ENCODE measurements at places on chromosomes 12 and 14.
A peak's percentile ranks its signal among the peaks of the same experiment; 100 is the strongest.

- no peak for DNase-seq
These were observed 13.2 kb downstream of the CLEC4E start for GRCh38 chr12:8527250-8528130.

DNA sequence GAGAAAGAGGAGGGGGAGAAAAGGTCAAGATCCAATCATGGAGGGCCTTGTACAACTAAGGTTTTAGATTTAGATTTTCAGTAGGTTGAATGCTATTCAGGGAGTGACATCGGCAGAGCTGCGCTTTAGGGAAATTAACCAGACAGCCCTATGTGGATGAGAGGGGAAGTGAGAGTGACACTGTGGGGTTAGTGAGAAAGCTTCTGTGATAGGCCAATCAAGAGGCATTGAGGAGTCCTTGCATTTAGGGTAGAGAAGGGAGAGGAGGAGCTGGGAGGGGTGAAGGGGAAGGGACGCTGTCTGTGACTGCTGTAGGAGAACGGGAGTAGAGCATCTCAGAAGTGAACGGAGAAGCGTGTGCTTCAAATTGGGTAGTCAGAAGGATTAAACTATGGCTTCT lies 3.4 kb downstream of the HSD17B6 start:
- no peak for DNase-seq

GRCh38 chr14:72535485-72535884 lies 358.4 kb downstream of the DPF3 start:
- no peak for DNase-seq

GRCh38 chr14:38202444-38203191 lies 5.1 kb upstream of the SSTR1 start:
- no peak for DNase-seq

- DNase-seq: no peak
These were observed 15.6 kb upstream of the MCRS1 start for GRCh38 chr12:49583366-49584094.

GRCh38 chr14:86373886-86374285 lies 843.9 kb downstream of the FLRT2 start:
- DNase-seq: no peak

DNA sequence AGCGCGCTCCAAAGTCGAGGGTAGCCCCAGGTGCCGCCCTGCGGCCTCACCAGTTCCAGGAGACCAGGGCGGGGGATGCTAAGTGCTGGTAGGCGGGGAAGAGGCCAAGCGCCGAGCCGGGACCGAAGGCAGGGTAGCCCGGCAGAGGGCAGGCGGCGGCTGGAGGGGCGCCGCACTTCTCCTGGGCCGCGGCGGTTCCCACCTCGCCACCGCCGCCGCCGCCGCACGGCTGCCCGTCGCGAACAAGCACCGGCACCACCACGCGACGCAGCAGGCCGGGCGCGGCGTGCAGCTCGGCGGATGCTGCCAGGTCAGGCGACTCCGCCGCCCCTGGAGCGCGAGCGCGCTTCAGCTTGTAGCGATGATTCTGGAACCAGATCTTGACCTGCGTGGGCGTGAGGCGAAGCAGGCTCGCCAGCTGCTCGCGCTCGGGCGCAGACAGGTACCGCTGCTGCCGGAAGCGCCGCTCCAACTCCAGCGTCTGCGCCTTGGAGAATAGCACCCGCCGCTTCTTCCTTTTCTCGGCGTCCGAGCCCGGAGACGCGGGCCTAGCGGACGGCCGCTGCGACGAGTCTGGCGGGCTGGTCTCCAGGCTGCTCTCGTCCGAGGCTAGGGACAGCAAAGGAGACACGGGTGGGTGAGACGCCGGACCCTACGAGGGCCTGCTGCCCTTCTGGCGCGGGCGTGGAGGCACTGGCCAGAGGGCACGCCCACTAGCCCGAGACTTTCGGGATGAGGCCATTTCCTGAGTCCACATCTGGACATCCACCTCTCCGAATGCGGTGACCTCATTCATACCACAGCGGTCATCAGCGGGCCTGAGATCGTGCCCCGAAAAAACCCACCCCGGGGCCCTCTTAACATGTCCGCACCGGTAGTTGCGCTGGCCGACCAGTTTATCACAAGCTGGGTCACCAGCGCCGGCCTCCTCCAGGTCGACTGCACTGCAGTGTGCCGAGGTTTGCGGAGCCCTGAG lies 1.3 kb downstream of the NKX2-8 start:
- DNase-seq: peak; percentile 44

DNA sequence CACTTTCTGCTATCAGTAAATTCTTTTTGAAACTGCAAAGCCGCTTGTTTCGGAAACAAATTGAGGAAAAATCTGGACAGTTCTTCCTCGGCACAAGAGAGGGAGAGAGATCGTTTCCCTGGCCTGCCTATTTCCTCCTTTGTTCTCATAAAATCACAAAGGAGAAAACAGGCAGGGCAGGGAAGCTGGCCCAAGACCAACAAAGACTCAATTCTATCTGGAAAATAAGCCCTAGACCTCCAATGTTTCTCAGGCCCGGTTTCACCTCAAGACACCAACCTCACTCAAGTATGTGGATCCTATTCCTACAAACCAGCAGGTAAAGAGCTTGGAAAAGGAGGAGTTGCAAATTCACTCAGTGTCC lies 19.5 kb downstream of the DICER1 start:
- DNase-seq: no peak

- DNase-seq: no peak
These were observed 95.1 kb downstream of the LLPH start for GRCh38 chr12:66035288-66035966.

DNA sequence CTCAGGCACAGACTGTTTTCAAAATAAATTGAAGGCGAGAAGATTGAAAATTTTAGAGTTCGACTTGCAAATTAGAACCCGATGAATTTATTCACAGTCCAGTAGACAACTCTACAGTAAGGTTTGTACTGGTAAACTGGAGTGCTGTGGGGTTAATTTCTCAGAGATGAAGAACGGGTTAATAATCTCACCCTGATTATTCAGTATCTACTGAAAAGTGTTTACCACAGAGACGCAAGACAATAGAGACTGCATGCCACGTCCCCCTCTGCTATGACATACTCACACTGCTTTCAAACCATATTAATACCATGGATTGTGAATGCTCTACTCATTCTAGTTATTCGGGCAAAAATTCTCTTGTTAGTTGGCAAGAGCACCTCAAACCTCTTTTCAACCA lies 36.1 kb downstream of the CFL2 start:
- DNase-seq: no peak

GRCh38 chr12:40663781-40664180 lies 28.5 kb upstream of the CNTN1 start:
- no peak for DNase-seq

GRCh38 chr12:102948941-102949352 lies 8.5 kb upstream of the ASCL1 start:
- peak; percentile 85 for DNase-seq

DNA sequence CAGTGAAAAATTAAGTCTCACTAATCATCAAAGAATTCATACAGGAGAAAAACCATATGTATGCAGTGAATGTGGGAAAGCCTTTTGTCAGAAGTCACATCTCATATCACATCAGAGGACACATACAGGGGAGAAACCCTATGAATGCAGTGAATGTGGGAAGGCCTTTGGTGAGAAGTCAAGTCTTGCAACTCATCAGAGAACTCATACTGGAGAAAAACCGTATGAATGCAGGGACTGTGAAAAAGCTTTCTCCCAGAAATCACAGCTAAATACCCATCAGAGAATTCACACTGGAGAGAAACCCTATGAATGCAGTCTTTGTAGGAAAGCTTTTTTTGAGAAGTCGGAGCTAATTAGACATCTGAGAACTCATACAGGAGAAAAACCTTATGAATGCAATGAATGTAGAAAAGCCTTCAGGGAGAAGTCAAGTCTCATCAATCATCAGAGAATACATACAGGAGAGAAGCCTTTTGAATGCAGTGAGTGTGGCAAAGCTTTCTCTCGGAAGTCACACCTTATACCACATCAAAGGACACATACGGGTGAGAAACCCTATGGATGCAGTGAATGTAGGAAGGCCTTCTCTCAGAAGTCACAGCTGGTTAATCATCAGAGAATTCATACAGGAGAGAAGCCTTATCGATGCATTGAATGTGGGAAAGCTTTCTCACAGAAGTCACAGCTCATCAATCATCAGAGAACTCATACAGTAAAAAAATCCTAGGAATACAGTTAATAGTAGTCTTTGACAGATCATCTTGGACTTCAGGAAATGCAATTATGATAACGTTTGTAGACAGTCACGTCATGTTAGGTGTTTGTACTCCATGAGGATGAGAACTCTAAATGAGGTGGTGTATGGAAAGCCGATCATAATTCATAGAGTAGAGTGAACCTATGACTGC lies 21.1 kb downstream of the ZNF84 start:
- no peak for DNase-seq

GRCh38 chr14:96666088-96666487 lies 131.1 kb upstream of the VRK1 start:
- no peak for DNase-seq

- no peak for DNase-seq
These were observed 43.7 kb downstream of the CCDC59 start for GRCh38 chr12:82314406-82314892.

DNA sequence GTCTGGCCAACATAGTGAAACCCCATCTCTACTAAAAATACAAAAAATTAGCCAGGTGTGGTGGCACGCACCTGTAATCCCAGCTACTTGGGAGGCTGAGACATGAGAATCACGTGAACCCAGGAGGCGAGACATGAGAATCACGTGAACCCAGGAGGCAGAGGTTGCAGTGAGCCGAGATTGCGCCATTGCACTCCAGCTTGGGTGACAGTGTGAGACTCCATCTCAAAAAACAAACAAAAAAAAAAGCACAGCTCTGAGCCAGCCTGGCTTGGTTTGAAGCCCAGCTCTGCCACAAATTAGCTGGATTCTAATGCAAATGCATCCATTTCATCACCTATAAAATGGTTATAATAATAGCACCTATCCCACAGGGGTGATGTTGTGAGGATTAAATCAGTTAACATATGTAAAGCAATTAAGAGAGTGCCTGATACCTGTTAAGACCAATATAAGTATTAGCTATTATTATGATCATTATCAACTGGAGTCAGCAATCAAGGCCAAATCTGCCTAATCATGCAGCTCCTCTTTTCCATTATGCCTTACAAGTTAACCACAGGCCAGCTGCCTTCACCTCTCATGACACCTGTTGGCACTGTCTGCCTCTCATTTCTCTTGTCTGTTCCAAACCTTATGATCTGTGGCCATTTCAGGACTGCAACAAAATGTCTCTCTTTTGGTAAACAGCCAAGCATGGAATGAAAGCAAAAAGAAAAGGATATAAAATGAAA lies 2.1 kb downstream of the GNPTAB start:
- no peak for DNase-seq

GRCh38 chr14:103472939-103473338 lies 49.7 kb downstream of the CKB start:
- DNase-seq: no peak

- DNase-seq: no peak
These were observed 24.3 kb downstream of the ZFC3H1 start for GRCh38 chr12:71639341-71639760.

GRCh38 chr12:103571286-103571685 lies 15.8 kb upstream of the STAB2 start:
- peak; percentile 11 for DNase-seq

DNA sequence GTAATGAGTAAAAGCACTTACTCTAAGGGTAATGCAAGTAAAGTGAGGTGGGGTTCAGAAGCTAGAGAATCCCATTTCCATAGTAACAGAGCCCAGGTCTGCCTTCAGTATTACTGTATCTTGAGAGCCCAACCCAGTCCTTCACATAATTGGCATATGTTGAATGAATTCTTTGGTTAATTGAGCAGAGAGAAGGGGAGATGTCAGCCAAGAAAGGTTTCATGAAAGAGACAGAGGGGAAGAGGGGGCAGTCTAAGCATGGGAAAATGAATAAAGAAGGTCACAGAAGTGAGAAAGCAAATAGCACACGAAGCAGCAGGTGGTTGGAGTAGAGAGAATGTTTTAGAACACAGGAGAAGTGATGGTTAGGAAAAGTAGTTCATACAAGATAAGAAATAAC lies 371.1 kb downstream of the SEC23A start:
- peak; percentile 18 for DNase-seq

DNA sequence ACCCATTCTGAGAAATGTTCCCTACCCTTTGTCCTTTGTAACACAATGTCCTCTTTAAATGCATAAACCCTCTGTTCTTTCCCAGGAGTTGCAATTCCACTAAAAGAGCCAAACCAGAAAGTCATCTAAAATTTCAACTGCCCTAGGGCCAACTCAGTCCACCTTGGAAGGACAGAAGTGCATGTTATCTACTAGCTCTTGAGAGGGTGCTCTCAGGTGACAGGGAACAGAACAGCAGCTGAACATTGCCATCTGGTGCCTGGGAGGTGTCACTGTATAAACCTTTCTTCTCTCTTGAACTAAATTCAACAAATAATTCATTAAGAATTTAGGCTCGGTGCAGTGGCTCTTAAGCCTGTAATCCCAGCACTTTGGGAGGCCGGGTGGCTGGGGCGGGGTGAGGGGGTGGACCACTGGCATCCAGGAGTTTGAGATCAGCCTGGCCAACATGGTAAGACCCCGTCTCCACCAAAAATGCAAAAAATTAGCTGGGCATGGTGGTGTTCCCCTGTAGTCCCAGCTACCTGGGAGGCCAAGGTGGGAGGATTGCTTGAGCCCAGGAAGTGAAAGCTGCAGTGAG lies 10.3 kb upstream of the FERMT2 start:
- DNase-seq: peak; percentile 35

DNA sequence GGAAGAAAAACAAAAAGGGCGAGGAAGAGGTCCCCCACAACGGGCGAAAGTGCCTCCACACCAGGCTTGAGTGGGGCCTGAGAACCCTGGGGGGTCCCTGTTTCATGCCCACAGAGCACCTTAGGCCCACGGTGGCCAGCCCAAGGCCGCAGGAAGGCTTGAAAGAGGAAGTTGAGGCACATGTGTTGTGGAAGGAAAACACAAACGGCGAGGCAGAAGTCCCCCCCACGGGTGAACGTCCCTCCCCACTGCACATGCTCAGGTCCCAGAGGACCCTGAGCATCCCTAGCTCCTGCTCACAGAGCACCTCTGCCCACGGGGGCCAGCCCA lies 371.5 kb downstream of the ALG10 start:
- no peak for DNase-seq

GRCh38 chr12:62400135-62400534 lies 66.5 kb upstream of the MON2 start:
- no peak for DNase-seq

GRCh38 chr12:56046027-56046780 lies 4.5 kb downstream of the RPS26 start:
- no peak for DNase-seq

GRCh38 chr12:106865683-106866082 lies 90.0 kb upstream of the TMEM263 start:
- DNase-seq: no peak

DNA sequence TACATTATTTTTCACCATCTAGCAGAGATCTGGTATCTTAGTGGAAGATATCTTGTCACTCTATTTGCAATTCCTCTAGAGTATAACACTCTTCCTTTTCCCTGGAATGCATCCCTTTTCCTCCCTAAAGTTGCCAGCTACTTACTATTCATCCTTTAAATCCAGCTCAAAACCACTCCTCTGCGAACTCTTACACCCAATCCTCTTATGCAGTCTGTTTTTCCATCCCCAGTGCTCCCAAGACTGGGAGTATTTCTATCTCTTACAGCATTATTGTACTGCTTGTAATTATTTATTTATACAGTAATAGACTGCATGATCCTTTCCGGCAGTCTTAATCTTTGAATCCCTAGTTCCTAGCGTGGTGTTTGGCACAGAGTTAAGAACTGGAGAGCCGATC lies 2.9 kb upstream of the SRGAP1 start:
- DNase-seq: no peak

- DNase-seq: no peak
These were observed 2.9 kb upstream of the ZFP36L1 start for GRCh38 chr14:68795597-68796417.

GRCh38 chr12:52335598-52336262 lies 14.5 kb upstream of the KRT83 start:
- no peak for DNase-seq

- DNase-seq: no peak
These were observed 631.7 kb downstream of the RPS29 start for GRCh38 chr14:48954446-48954845.
